Tibial nerve (tissue), 4 donors: ENCODE measurements at places on chromosomes 5 and 9.

DNA sequence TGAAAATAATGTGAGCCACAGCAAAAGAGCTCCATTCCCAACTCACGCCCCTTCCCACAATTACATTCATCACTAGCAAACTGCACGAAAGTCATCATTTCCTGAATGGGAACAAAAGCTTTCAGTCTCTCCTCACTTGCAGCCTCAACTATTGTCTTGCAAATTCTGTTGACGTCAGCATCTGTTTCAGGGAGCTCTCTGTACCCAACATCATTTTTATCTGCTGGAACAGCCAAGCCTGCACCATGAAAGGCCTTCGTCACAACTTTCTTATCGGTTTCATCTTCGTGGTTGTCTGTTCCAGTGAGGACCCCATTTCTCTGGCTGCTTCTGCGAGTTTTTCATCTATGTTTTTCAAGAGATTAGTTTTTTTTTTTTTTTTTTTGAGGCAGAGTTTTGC, 14.3 kb upstream of the RNF130 start:
- no peak for DNase-seq

DNA sequence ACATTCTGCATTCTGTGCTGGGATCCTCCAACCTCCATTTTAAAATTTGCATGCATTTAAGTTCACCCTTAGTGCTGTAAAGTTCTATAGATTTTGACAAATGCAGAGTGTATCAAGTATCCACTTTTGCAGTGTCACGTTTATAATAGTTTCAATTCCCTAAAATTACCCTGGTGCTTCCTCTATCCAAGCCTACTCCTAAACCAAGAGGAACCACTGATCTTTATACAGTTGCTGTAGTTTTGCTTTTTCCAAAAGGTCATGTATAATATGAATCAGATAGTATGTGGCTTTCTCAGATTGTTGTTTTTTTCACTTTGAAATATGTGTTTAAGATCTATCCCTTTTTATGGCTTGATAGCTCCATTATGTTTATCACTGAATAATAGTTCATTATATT, 468.4 kb upstream of the CDH6 start:
- DNase-seq: no peak

DNA sequence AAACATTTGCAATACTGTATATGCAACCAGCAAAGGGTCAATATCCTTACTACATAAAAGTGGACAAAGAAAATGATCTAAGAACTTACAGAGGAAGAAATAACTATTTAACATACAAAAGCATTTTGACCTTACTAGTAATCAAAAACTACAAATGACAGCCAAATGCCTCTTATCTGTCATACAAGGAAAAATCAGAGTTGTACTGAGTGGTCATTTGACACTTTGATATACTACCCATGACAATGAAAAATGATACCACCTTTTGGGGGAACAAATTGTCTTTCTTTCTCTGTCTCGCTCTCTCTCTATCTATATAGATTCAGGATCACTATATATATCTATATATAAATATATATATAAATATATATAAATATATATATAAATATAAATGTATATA, 50.4 kb upstream of the ZSWIM6 start:
- DNase-seq: no peak

- no peak for DNase-seq
These were observed 21.5 kb upstream of the ASS1 start for GRCh38 chr9:130423272-130423671.

GRCh38 chr5:126888175-126888574, 111.2 kb downstream of the LMNB1 start:
- DNase-seq: no peak

- DNase-seq: no peak
These were observed 585.0 kb downstream of the KIF4B start for GRCh38 chr5:155598552-155598951.

DNA sequence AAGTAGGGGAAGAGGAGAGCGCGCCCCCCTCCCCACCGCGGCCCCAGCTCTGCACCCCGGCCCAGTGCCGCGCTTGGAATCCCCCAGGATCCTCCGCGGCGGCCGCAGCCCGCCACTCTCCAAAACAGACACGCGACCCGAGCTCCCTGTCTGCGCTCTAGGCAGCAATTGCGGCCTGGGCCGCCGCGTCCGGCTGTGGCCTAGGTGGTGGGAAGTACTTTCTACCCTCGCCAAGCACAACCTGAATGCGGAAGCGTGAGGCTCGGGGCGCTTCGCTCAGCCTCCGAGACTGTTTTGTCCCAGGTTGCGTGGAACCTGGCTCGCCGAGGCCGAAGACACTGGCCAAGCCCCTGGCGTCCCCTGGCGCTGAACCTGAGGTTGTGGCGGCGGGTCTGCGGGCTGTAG, 3.3 kb upstream of the FOXB2 start:
- no peak for DNase-seq
